ENCODE measurements at places on chromosomes 7 and 10.

DNA sequence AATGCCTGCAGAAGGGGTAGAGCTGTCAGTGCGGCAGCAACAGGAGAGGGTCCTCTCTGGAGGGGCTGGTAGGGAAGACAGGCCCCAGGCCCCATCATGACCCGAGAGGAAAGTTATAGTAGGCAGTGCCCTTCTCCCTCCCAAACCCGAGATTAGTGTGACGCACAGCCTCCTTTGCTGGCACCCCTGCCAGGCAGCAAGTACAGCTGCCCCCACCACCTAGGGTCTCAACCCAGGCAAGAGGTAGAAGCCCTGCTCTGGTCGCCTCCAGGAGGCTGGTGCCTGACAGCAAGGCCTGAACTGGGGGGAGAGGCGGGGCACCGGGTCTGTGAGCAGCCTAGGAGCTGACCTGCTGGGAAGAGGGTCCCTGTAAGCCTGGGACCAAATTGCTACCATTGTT lies 15.5 kb downstream of the LOXL4 start:
- no peak for DNase-seq

DNA sequence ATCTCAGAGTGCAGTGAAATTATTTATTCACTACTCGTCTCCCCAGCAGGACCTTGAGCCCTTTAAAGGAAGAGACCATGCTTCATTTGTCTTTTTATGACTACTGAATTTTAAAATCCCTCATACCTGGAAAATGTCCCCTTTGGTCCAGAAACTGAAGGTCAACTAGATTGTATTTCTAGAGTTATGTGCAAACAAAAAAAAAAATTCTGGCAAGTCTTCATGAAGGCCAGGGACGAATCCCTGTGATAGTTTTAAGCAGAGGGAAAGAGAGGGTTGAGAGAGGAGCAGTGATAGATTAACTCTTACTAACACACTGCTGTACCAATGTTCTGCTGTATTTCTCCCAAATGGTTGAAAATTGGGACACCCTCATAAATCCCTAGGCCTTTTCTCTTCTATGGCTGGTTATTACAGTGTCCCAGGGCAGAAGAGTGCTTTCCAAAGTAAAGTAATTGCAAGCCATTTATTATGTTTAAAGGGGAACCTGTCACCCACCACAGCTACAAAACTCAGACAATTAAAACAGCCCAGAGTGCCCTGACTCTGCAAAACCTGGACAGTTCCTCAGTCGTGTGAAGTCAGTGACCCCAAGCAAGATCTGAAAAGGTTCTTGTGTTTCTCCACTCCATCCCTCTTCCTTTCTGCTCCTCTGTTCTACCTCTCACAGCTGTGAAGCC lies 182.8 kb upstream of the AOAH start:
- DNase-seq = no peak

GRCh38 chr7:37377231-37377630 lies 71.4 kb downstream of the ELMO1 start:
- no peak for DNase-seq

DNA sequence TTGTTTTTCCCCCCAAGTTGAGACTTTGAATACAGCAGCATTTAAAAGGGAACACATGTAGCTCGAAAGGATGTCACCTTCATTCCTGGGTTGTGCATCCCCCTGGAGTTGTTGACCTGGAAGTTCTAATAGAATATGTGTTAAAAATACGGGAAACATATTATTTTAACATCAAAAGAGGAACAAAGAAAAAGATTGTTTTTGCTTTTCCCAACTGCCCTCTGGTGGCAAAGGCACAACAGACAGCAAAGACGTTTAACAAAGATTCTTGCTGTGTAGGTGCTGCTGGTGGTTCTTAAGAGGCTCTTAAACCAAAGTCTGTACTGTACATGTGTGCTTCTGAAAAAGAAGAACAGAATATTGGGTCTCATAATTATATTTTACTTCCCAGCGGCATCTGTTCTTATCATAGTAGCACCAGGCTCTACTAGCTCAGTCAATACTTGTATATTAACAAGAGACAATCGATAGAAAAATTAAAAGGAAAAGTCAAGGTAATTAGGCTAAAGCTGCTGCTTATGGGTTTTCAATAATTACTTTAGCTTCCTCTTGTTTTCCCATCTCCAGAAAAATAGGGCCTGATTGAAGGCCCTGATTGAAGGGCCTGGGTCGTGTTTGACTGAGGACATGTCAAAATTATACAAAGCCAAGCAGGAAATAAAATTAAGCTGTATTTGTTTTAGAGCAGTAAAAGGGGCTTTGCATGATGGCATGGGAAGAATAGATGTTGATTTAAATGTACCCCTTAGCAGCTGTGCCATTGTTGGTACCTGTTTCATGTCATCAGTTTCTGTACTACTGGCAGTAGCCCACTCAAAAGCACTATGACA lies 384.2 kb upstream of the LRGUK start:
- DNase-seq = no peak

GRCh38 chr7:72394016-72394415 lies 18.1 kb downstream of the CALN1 start:
- no peak for DNase-seq

DNA sequence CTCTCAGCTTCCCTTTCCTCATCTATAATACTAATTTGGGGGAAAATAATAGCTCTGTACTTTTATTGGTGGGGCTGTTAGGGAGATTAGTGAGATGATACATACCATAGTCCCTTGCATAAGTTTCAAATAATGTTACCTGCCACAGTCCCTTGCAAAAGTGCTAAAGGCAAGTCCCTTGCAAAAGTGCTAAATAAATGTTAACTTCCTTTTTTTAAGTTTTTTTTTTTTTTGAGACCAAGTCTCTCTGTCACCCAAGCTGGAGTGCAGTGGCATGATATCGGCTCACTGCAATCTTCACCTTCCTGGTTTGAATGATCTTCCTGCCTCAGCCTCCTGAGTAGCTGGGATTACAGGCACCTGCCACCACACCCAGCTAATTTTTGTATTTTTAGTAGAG lies 43.4 kb upstream of the SRGN start:
- no peak for DNase-seq

Data from GOT3 (cell line).